ENCODE measurements at places on chromosomes 13 and 19.

GRCh38 chr19:44894052-44894400 lies 3.0 kb downstream of the TOMM40 start:
- DNase-seq: no peak
- H3K4me3 ChIP-seq: no peak overlapping the region
- H3K27me3 ChIP-seq: peaks cover 4% of the 10 kb centered on the region
- no peak overlapping the region for H3K27ac ChIP-seq
- peaks cover 56% of the 10 kb centered on the region for H3K36me3 ChIP-seq
- H3K4me1 ChIP-seq: peaks cover 33% of the 10 kb centered on the region

DNA sequence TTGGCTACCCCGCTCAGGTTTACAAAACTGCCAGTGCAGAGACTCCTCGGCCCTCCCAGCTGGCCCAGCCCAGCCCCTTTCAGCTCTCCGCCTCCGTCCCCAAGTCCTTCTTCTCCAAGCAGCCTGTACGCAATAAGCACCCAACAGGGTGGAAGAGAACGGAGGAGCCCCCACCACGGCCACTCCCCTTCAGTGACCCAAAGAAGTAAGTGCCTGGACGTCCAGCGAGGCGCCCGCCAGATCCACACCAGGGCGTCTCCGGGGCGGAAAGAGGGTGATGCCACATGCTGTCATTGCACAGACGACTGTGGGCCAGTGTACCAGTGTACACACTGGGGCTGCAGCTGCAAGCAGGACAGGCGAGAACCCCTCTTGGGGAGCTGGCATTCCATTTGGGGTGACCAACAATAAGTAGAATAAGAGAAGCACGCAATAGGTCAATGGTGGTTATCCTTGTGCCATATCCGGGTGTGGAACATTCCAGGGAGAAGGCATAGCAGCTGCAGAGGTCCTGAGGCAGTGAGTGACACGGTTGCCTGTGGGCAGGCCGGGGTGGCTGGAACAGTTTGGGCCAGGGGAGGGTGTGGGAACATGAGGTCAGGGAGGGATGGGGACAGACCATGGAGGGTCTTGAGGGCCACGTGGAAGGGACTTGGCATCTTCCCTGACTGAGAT lies 41.3 kb downstream of the DPF1 start:
- H3K36me3 ChIP-seq: peaks cover 25% of the 10 kb centered on the region
- DNase-seq: no peak
- no peaks in the 10 kb centered on the region for H3K4me1 ChIP-seq
- no peak overlapping the region for H3K4me3 ChIP-seq

DNA sequence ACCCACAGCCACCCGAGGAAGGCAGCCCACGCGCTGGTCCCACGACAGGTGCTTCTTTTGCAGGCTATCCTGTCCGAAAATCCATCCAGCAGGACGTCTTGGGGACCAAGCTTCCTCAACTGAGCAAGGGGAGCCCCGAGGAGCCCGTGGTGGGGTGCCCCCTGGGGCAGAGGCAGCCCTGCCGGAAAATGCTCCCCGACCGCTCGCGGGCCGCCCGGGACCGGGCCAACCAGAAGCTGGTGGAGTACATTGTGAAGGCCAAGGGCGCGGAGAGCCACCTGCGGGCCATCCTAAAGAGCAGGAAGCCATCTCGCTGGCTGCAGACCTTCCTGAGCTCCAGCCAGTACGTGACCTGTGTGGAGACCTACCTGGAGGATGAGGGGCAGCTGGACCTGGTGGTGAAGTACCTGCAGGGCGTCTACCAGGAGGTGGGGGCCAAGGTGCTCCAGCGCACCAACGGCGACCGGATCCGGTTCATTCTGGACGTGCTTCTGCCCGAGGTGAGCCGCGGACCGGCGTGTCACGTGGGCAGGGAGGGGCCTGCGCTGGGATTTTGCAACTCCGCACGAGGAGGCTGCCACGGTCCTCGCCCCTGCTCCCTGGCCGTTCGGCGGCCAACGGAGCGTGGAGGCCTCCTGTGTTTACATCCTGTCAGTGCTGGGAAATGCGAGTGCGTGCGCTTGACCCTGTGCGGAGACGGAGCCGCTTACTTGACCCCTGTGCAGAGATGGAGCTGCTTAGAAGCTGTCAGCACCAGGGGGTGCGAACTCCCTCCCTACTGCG lies 12.9 kb upstream of the NDUFS7 start:
- H3K27me3 ChIP-seq: no peaks in the 10 kb centered on the region
- no peaks in the 10 kb centered on the region for H3K4me1 ChIP-seq
- no peak overlapping the region for H3K27ac ChIP-seq
- no peak for DNase-seq

DNA sequence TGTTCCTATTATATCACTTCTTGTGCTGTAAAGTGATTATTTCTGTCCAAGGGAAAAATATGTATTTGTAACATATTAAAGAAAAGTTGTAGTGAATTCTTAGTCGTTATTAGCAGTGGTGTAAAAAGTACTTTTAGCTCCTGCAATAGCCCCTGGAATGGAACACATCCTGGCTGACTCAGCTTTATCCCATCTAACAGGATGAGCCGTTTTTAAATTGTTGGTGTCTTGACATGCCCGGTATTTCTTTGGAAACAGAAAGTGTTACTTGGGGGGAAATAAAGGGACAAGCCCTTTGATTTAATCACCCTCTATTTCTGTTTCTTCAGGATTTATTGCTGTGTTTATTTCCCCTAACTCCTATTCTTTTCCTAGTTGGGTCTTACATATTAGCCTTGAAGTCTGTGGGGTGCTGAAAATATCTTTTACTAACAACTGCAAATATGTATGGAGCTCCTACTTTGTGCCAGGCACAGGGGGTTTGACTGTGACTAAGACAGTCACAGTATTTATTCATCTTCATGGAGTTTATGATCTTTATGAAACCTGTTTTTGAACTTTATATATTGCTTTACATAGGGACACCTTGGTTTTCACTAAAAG lies 17.9 kb downstream of the COG3 start:
- H3K36me3 ChIP-seq: peaks cover 30% of the 10 kb centered on the region
- no peak overlapping the region for H3K4me3 ChIP-seq
- H3K27ac ChIP-seq: no peak overlapping the region
- no peak for DNase-seq

DNA sequence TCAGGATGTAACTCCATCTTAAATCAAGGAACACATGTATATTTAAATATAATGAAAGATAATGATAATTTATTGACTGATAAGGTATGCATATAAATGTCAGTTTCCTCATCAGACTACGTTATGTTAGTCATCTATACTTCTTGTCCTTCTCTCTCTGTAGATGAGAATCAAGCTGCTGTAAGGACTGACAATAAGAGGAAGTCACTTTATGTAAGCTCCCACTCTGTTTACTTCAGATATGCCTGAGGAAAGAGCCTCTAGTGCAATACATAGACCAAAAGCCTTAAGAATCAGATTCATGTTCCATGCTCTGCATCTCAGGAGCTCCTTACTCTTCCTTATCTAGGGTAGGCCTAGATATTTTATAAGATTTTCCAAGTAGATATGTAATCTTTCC lies 9.6 kb upstream of the SLITRK6 start:
- no peak overlapping the region for H3K4me3 ChIP-seq
- no peaks in the 10 kb centered on the region for H3K27me3 ChIP-seq
- H3K27ac ChIP-seq: no peak overlapping the region
- no peak for DNase-seq
- H3K4me1 ChIP-seq: no peaks in the 10 kb centered on the region
- H3K36me3 ChIP-seq: no peaks in the 10 kb centered on the region

DNA sequence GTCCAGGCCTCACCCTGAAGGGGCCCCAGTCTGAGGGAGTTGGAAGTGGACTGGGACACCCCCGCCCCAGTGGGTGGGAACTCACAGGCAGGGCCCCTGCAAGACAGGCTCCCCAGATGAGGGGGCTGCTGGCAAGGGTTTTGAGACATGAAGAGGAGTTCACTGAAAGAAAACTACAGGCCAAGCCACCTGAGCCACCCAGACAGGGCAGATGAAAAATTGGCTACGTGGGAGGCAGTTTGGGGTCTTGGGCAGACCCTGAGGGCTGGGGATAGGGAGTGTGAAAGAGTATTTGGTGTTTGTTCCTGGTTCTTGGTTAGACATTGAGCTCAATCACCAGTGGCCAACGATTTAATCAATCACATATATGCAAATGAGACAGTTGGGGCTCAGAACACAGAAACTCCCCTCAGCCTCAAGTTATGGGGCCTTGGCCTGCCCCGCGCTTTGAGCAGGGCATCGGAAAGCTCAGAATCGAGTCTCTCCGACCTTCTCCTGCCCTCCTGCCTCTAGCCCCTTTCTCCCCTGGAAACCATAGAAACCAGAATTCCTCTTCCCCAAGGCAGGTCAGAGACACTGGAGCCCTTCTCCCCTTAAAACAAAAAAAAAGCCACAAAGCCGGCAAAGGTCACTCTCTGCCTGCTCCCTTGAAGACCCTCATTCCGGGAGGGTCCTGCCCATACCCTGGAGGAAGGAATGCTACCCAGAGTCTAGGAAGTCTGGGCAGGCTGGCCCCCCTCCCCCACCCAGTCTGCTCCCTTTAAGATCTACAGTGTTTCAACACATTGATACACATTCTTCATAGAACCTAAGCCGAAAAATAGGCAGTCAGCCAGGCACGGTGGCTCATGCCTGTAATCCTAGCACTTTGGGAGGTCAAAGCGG lies 1.3 kb upstream of the ISYNA1 start:
- H3K36me3 ChIP-seq: peaks cover 9% of the 10 kb centered on the region
- no peaks in the 10 kb centered on the region for H3K27me3 ChIP-seq
- peaks cover 20% of the 10 kb centered on the region for H3K4me1 ChIP-seq
- H3K27ac ChIP-seq: no peak overlapping the region
- DNase-seq: no peak

GRCh38 chr13:67133476-67133875 lies 96.7 kb downstream of the PCDH9 start:
- H3K27me3 ChIP-seq: no peaks in the 10 kb centered on the region
- peaks cover 2% of the 10 kb centered on the region for H3K4me1 ChIP-seq
- H3K27ac ChIP-seq: no peak overlapping the region
- no peak overlapping the region for H3K4me3 ChIP-seq

DNA sequence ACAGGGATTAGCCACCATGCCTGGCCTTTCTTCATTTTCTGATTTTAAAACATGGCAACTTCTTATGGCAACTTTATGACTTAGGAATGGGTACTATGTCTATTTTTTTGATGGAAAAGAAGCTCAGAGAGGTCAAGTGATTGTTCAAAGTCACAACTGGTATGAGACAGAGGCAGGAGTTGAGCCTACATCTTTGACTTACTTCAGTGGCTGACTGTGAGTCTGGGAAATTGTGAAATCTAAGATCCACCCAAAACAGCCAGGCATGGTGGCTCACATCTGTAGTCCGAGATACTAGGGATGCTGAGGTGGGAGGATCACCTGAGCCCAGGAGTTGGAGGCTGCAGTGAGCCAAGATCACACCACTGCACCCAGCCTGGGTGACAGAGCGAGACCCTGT lies 2.4 kb upstream of the ACTL9 start:
- DNase-seq: no peak
- H3K27me3 ChIP-seq: peaks cover 7% of the 10 kb centered on the region
- H3K27ac ChIP-seq: no peak overlapping the region
- H3K36me3 ChIP-seq: no peaks in the 10 kb centered on the region

DNA sequence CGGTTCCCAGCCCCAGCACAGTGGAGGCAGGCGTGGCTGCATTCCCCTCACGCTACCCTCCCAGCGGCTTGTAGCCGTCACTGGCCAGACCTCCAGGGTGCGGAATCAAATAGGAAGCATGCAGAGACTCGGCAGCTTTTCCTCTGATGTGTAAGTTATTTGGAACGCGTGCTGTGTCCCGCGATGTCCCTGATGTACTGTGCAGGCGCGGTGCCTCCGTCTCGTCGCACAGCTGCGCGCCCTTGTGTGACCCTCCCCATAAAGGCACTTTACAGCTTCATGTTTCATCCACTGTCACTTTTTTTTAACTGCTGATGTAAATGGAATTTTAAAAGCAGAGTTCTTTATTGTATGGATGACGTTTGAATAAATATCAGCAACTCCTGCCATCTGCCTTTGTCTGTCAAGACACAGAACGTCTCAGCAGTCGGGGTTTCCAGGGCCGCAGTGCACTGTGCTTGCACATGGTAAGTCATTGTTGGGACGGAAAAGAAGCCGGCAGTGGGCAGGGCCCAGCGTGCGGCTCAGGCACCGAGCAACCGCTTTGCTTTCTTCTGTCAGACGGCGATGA lies 7.3 kb upstream of the F7 start:
- no peak for DNase-seq
- no peaks in the 10 kb centered on the region for H3K27me3 ChIP-seq
- H3K27ac ChIP-seq: no peak overlapping the region
- H3K4me1 ChIP-seq: no peaks in the 10 kb centered on the region
- H3K36me3 ChIP-seq: no peaks in the 10 kb centered on the region

- H3K27me3 ChIP-seq: peaks cover 5% of the 10 kb centered on the region
- H3K4me1 ChIP-seq: no peaks in the 10 kb centered on the region
- H3K4me3 ChIP-seq: no peak overlapping the region
- no peak overlapping the region for H3K27ac ChIP-seq
- no peaks in the 10 kb centered on the region for H3K36me3 ChIP-seq
Measured at GRCh38 chr13:98204546-98204945, 27.5 kb upstream of the RNF113B start.

DNA sequence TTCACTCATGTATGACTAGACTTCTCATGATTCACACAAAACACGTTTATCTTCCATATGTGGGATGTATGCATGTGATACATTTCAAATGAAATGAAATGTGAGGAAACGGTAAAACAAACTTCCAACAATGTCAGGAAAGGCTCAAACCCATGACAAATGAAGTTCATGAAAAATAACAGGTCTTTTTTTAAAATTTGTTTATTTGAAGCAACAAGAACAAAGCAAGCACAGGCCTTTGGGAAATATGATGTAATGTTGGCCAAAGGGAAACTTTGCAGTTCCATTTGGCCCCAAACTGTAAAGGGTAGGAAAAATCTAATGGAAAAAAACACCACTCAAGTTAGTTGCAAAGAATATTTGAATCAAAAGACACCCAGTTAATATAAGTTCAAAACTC lies 463.8 kb upstream of the ARGLU1 start:
- H3K4me3 ChIP-seq: no peak overlapping the region
- H3K27me3 ChIP-seq: no peaks in the 10 kb centered on the region
- H3K27ac ChIP-seq: no peak overlapping the region
- H3K36me3 ChIP-seq: no peaks in the 10 kb centered on the region

Data from activated naive CD8-positive, alpha-beta T cell treated with anti-CD3 and anti-CD28 coated beads, Interleukin-2, amount 50 U/mL, for 24 hours (primary cell).